Activated T-helper 2 cell treated with anti-CD3 and anti-CD28 coated beads, Interferon-gamma antibody, Interleukin-2, Interleukin-4, amounts not matched to agents 10 μg/mL and 5 μg/mL and 100 μg/mL, durations not matched to agents 14 hours and 24 hours and 36 hours (primary cell): ENCODE measurements at places on chromosomes 13 and 19. TPM values are rescaled to one million over a fixed set of nuclear protein-coding genes. Genes with fewer than 3 reads are reported as not detected.

Gene TINCR
- 0.37 and 0.52 TPM in 2 replicates for total RNA-seq

Gene ALOX5AP
- 40.9 and 43.9 TPM in 2 replicates for total RNA-seq

Gene HSD17B14
- 0.57 and 0.89 TPM in 2 replicates for total RNA-seq

Gene DUXA
- not detected in 2 replicates for total RNA-seq

- no peak for DNase-seq
These were observed 13.1 kb upstream of the PLAUR start for GRCh38 chr19:43682824-43683661.

DNA sequence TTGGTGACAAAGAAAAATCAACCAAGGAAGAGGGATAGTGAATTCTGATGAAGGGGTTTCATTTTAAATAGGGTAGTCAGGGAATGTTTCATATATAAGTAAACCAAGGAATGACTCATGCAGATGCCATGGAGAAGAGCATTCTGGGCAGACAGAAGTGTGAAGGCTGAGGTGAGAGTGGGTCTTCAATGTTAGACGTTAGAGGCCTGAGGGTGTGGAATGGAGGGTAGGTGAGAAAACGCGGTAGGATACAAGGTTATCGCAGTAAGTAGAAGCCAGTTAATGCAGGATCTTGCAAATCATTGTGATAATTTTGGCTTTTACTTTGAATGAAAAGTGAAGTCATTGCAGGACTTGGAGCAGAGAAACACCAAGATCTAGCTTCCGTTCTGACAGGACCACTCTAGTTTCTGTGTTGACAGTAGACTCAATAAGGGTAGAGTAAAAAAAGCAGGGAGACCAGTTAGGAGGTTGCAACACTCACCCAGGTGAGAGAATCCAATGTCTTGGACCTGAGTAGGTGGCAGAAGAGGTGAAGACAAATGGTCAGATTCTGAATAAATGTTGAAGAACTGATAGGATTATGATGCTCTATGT is 225.2 kb upstream of the TMTC4 start:
- no peak for DNase-seq

GRCh38 chr13:32310134-32310706 is 4.9 kb downstream of the ZAR1L start:
- DNase-seq, result no peak

DNA sequence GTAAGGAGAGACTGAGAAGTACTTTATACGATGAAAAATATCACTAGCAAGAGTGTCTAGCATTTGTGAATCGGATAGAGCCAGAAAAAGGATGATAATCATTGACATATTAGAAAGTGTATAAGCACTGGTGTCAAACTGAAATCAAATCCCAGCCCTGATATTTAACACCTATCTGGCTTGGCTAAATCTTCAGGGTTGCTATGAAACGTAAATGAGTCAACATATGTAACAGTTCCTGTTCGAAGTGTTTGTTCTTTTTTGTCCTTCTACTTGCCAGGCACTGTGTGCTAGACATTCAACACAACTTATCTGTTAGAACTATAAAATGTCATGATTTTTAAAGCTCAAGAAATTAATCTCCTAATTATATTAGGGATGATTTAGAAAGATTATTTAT is 40.8 kb downstream of the SERPINE3 start:
- no peak for DNase-seq

GRCh38 chr19:30351774-30352173 is 20.4 kb upstream of the ZNF536 start:
- no peak for DNase-seq

- DNase-seq, result no peak
These were observed 124.5 kb upstream of the ZNF507 start for GRCh38 chr19:32220951-32221350.

GRCh38 chr19:8571006-8571411 is 6.2 kb downstream of the MYO1F start:
- DNase-seq, result peak; percentile 62

DNA sequence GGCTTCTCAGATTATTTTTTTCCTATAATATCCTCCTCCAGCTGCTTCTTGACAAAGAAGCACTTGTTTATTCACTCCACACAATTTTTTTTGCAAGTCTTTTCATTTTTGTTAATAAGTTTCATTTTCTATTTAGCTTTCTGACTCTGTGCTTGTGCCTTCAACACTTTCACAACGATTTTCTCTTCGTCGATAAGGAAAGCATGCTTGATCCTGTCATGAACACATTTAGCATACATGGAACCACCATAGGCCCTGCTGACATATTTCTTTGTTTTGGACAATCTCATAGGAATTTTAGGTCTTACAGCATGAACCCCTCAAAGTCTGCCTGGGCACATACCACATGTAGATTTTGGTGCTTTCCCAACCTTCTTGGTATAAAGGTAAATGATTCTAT is 346.0 kb downstream of the KCNRG start:
- DNase-seq, result no peak

DNA sequence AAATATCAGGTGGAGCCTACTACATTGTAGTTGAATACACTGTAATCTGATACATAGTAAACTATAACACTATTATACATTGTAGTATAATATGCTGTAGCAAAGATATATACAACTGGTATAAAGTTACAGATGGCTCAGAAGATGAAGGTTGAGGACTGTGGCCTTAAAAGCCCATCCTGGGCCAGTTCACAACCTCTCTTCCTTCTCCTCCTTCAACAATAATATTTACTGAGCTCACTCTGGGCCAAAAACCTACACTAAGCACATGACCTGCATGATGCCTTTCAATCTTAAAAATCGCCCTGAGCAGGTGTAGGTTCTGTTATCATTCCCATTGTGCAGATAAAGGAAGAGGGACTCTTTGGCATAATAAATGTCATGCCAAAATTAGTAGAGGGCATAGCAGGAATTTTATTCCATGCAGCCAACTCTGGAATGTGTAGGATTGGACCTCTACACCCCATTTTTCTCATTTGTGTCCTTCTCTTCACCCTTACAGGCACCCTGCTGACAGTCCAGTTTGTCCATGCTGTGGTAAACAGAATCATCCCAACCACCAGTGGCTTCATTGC is 14.6 kb upstream of the SIN3B start:
- no peak for DNase-seq

DNA sequence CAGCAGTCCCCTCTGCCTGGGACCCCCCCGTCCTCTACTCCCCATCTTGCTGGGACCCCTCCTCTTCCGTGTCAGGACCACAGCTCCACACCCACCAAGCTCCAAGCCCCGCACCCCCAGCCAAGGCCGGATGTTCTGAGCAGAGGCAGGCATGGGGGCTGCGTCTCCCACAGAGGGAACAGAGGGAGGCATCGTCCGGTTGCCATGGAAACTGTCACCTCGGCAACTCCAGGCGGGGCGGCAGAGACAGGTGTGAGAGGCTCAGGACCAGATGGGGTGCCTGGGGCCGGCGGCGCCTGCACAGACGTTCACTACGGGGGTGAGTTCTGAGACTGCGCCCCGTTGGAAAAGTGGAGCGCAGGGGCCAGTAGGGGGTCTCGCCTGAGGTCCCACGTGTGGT is 5.4 kb downstream of the RNU6-9 start:
- no peak for DNase-seq

DNA sequence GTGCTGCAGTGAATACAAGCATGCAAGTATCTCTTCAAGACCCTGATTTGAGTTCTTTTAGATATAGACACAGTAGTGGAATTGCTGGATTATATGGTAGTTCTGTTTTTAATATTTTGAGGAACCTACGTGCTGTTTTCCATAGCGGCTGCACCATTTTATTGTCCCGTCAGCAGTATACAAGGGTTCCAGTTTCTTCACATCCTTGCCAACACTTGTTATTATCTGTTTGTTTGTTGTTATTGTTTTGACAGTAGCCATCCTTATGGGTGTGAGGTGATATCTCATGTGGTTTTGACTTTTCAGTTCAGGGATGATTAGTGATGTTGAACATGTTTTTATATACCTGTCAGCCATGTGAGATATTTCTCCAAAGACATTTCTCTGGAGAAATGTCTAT is 53.2 kb downstream of the TNFRSF19 start:
- DNase-seq, result no peak

- no peak for DNase-seq
These were observed 16.7 kb downstream of the FAM216B start for GRCh38 chr13:42798118-42798517.

GRCh38 chr19:46840498-46840942 is 10.1 kb downstream of the AP2S1 start:
- peak; percentile 43 for DNase-seq

DNA sequence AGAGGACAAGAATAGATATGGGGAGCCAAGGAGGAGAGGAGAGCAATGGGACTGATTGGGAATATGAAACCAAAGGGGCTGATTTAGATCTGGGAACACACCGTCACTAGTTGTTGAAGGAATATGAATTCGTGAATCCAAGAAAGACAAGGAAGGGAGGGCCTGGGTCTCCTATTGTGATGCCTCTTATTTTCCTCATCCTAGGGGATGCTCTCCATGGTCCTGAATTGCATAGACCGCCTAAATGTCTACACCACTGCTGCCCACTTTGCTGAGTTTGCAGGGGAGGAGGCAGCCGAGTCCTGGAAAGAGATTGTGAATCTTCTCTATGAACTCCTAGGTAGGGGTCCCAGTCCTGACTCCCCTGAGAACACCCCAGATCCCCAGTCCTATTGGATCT is 21.5 kb downstream of the RYR1 start:
- DNase-seq, result no peak
